Adrenal gland (tissue), 19 donors: ENCODE measurements at places on chromosomes 5 and 9. TPM values are rescaled to one million over a fixed set of nuclear protein-coding genes. Genes with fewer than 3 reads are reported as not detected.
A peak's percentile ranks its signal among the peaks of the same experiment; 100 is the strongest.

GRCh38 chr5:133032852-133033742 is 6.7 kb upstream of the ZCCHC10 start:
- no peak overlapping the region for H3K4me3 ChIP-seq
- no peak for DNase-seq
- H3K4me1 ChIP-seq: no peaks in the 10 kb centered on the region
- H3K36me3 ChIP-seq: no peaks in the 10 kb centered on the region

GRCh38 chr5:79878721-79879336 is 112.2 kb downstream of the MTX3 start:
- H3K4me3 ChIP-seq: no peak overlapping the region
- no peaks in the 10 kb centered on the region for H3K36me3 ChIP-seq
- DNase-seq: no peak
- no peak overlapping the region for H3K27ac ChIP-seq
- no peaks in the 10 kb centered on the region for H3K27me3 ChIP-seq
- no peaks in the 10 kb centered on the region for H3K4me1 ChIP-seq

DNA sequence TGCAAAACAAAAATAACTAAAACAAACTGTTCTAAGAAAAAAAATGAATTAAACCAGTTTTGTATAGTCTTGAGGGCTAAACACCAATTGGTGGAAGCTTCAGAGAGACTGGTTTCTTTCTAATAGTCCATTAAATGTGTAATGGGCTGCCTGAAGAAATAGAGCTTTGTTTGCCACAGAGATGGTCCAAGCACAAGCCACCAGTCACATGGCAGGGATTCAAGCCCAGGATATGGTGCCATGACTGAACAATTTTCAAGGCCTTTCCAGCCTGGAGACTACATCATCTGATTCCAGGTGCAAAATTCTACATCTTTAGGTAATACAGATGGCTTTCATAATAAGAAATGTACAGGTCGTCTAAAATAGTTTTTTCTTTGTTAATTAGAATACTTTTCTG is 355.3 kb downstream of the NR2F1-AS1 start:
- H3K27ac ChIP-seq: no peak overlapping the region
- no peaks in the 10 kb centered on the region for H3K4me1 ChIP-seq
- DNase-seq: no peak
- H3K27me3 ChIP-seq: no peaks in the 10 kb centered on the region
- no peak overlapping the region for H3K4me3 ChIP-seq

GRCh38 chr5:52580921-52581320 is 206.8 kb upstream of the ITGA1 start:
- no peaks in the 10 kb centered on the region for H3K36me3 ChIP-seq
- no peak overlapping the region for H3K4me3 ChIP-seq
- no peak overlapping the region for H3K27ac ChIP-seq
- no peaks in the 10 kb centered on the region for H3K4me1 ChIP-seq

DNA sequence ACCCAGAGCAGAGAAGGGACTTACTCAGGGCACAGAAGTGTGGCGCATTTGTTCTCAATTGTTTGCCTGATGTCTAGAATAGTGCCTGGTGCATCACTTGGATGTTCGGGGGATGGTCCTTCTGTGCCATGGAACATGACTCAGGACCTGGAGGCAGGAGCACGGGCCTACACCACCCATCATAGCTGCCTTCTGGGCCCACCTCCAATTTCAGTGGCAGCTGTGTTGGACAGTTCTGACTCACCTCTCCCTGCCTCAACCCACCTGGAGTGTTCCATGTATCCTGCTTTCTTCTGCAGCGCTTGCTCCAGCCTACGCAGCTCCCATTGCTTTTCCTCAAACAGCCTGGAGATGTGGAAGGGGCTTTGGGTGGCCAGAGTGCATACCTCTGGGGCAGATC is 12.5 kb upstream of the CXCL14 start:
- H3K36me3 ChIP-seq: no peaks in the 10 kb centered on the region
- no peak overlapping the region for H3K4me3 ChIP-seq
- H3K27me3 ChIP-seq: no peaks in the 10 kb centered on the region
- no peaks in the 10 kb centered on the region for H3K4me1 ChIP-seq
- no peak overlapping the region for H3K27ac ChIP-seq

DNA sequence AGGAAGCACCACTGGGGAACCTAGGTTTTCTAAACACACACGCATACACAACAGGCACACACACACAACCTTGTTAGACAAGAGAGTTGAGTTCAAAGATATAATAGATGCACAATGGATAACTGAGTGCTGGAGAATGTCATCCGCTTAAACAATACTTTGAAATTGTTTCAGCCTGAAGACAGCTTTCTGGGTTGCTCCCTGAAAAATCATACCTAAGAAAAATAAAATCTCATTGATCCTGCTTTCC is 126.1 kb downstream of the TMEM161B start:
- H3K36me3 ChIP-seq: no peaks in the 10 kb centered on the region
- H3K4me3 ChIP-seq: peak overlapping the region; percentile 33
- H3K27ac ChIP-seq: no peak overlapping the region
- no peak for DNase-seq
- no peaks in the 10 kb centered on the region for H3K4me1 ChIP-seq
- H3K27me3 ChIP-seq: no peaks in the 10 kb centered on the region

GRCh38 chr5:33788922-33789566 is 102.7 kb downstream of the ADAMTS12 start:
- no peaks in the 10 kb centered on the region for H3K36me3 ChIP-seq
- no peaks in the 10 kb centered on the region for H3K27me3 ChIP-seq

DNA sequence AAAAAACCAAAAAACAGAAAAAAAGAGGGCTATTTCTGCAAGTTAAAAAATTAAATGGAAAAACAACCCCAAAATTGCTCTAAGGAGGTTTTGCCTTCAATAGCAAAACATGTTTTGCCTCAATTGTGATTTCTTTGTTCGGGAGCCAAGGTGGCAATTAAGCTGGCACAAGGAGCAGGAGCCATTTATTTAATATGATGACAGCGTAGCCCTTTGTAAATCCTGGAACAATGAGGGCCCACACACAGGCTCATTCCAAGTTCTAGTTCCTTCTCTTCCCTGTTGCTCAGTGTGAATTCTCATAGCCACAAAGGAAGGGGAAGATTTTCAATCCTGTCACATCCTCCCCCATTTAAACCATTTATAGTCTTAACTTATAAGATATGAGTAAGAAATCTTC is 353.2 kb downstream of the PDE4D start:
- H3K36me3 ChIP-seq: no peaks in the 10 kb centered on the region
- no peak overlapping the region for H3K27ac ChIP-seq
- H3K4me3 ChIP-seq: no peak overlapping the region
- no peaks in the 10 kb centered on the region for H3K27me3 ChIP-seq
- H3K4me1 ChIP-seq: no peaks in the 10 kb centered on the region

- H3K36me3 ChIP-seq: no peaks in the 10 kb centered on the region
- H3K27ac ChIP-seq: no peak overlapping the region
- H3K4me3 ChIP-seq: no peak overlapping the region
- H3K27me3 ChIP-seq: no peaks in the 10 kb centered on the region
- no peak for DNase-seq
Measured at GRCh38 chr5:84478603-84479002, 93.9 kb upstream of the EDIL3 start.

Gene CDH12
- polyA plus RNA-seq: 0.80 TPM

Gene ELAVL2
- 0.24 TPM for polyA plus RNA-seq

Gene IL3
- not detected for polyA plus RNA-seq
